ENCODE measurements at places on chromosomes 2 and 18.

- no peak for DNase-seq
These were observed 22.9 kb downstream of the DOK1 start for GRCh38 chr2:74577448-74577847.

GRCh38 chr2:157875641-157876065, 477 bp downstream of the ACVR1 start:
- peak; percentile 35 for DNase-seq

DNA sequence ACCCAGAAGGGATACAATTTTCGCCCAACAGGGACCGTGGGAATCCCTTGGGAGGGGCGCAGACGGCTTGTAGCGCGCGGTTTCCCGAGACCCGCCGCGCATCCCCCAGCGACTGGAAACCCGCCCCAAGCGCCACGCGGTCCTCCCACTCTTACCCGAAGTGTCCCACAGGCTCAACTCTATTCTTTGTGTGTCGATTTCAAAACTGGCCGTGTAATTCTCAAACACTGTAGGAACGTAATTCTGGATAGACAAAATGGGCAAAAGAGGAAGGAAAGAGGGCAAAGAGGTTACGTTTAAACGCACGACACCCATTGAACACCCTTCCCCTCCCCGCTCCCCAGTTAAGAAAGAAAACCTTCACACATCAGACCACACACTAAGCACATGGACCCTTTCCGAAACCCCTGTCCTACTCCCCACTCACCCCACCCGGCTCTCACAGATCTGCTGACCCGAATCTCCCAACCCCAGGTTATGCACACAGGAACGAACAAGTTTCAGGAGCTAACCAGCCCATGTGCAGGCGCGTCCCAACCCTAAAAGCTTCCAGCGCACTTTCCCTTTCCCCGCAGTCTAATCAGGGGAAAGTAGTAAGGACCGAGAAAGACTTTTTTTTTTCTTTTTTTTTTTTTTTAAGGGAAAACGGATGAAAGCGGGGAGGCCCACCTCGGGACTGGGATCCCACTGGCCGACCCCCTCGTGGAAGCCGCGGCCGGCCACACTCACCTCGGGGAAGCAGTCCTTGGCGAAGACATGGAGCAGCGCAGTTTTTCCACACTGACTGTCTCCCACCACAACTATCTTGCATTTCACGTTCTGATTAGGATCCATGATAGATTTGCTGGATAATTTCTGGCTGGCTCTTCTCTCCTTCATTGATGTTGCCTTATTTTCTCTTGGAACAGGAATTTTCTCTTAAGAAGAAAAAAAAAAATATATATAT, 655 bp downstream of the RND3 start:
- no peak for DNase-seq

- DNase-seq = no peak
These were observed 577.6 kb upstream of the FAM98A start for GRCh38 chr2:34176693-34177092.

DNA sequence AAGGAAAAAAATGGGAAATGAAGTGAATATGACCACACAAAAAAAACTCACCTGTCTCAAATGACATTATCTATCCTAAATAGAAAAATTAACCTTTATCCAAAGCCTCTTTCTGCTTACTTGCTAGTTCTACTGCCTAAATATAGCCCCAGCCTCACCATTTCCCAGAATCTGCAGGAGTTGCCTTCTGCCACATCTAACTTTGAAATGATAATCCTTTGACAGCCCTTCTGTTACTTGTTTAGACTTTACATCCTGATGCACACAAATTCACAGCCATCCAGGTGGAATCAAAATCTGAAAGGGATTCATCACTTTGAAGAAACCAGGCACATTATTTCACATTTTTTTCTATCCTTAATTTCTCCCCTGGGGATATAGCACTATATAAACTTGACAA, 1356.2 kb upstream of the NXPH2 start:
- no peak for DNase-seq

Data from stimulated activated naive B cell treated with anti-CD40 and anti-IgM and Interleukin-4, amounts not matched to agents 10 μg/mL and 1 μg/mL and 100 μg/mL, for 72 hours (primary cell).